Ovary (tissue), 10 donors: ENCODE measurements at places on chromosomes 12 and 14. TPM values are rescaled to one million over a fixed set of nuclear protein-coding genes. Genes with fewer than 3 reads are reported as not detected.
A peak's percentile ranks its signal among the peaks of the same experiment; 100 is the strongest.

GRCh38 chr12:7092229-7092985 is at the start of gene C1R:
Gene C1R, minus strand, starts transcription at chr12:7092445. Its CDS starts 57 bp downstream, at chr12:7092388.
- DNase-seq = peak; percentile 95

GRCh38 chr14:31895206-31895605 is 181.9 kb upstream of the ARHGAP5 start:
- DNase-seq = no peak

GRCh38 chr12:49868449-49868848 is 25.5 kb upstream of the BCDIN3D start:
- DNase-seq = peak; percentile 49

- DNase-seq = no peak
Observed at GRCh38 chr14:74219277-74220205, 19.7 kb upstream of the VSX2 start.

DNA sequence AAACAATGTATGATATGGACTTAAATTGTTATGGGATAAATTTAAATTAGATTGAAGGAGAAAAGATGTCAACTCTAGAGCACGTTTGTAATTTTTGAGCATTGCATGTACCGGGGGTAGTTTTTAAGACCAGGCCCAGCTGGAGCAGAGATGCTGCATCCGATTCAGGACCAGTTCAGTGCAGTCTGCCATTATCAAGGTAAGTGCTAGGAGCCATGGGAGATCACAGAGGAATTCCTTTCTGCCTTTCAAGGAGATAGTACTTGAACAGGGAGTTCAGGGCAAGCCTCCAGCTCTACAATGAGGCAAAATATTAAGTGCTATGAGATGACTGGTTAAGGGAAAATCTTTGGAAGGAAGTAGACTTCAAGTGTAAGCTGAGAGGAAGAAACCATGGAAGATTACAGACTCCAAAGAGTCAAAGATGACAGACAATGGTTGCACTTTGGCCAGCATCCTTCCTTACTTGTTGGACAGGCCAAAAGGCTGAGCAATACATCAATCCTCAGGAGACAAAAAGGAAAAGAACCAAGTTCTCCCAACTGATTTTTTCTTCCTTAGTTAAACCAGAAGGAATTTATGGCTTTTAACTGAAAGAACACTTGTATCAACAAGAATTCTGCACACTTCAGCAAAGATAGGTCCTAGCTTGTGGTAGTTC is 113.2 kb upstream of the HIF1A start:
- no peak for DNase-seq

DNA sequence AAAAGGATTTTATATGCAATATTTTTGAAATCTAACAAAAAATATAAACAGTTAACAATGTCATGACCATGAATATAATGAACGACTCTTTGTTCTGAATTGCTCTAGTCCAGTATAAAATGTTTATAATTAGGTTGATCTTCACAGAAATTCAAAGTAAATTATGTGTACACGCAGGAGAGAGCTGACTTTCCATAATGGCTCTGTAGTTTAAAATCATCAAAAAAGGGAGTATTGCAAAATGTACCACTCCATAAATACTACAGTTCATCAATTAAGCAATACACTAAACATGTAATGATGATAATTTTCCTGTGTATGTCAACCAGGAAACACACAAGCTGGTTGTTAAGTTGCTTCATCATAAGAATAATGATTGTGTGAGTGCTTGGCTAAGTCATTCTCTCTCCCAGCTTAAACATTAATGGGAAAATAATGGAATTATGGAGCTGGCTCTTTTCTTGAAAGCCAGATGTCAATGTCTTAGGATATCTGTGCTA is 189.5 kb upstream of the PLEKHG7 start:
- DNase-seq = no peak

GRCh38 chr12:100688451-100688864 is 106.1 kb upstream of the ANO4 start:
- no peak for DNase-seq

DNA sequence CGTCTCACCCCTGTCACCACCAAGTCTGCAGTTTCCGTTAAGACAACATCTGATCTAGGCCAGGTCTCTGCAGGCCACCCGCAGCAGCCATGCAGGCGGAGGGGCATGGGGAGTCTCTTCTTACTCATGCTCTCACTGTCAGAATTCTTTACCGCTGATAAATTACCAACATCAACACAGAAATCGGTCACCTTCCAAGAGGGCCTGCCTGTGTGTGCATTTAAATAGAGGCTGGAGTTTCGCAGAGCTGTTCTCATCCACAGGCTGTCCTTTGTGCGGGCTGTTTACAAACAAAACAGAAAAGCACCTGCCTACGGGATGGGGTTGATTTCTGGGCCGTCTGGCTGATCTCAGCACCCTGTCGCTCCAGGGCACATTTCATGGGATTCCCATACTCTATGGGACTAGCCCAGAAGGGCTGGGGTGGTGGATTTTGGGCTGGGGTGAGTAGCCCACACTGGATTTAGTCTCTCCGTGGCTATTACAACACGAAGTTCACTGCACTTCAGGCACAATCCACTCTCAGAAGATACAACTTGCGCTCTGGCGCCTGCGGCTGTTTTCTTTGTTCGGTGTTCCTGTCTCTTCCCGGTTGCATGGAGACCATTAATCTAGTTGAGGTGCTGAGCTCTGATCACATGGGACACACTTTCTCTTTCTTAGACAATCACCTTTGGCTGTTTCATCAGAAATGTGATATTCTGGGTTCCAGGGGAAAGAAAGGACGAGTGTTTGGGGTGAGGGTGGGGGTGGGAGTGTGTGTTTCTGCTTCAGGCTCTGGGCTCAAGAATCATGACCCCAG is 331.1 kb downstream of the GLT1D1 start:
- no peak for DNase-seq

DNA sequence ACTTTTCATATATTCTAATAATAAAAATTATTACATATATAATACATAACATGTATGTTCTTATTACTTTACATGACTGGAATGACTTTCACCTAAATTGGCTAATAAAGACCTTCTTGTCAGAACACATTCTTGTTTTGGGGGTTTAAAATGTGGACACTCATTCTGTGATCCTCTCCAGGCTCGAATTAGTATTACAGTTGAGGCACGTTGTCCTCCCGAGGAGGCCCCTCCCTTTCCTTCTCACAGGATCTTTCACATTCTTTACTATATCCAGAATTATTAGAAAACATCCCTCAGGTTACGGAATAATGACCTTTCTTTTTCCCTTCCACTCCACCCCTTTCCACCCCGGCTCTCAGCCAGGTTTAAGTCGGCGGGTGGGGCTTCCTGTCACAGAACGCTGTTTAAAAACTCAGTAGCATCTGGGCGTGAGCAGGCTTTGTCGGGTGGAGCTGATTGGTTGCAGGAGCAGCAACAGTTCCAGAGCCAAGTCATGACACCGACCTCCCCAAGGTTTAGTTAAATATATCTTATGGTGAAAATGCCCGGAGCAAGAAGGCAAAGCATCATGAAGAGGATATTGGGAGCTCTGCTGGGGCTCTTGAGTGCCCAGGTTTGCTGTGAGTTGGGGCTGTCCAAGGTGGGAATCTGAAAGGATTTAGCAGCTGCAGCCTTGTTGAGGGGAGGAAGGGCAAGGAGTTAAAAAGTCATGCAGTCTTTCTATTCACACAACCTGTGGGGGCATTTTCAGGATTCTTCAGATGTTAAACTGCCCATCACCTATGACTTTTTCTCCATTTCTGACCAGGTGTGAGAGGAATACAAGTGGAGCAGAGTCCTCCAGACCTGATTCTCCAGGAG is 396.7 kb upstream of the OR4E1 start:
- DNase-seq = no peak

RPL10L gene
- total RNA-seq = not detected

- DNase-seq = no peak
Observed at GRCh38 chr12:62299617-62300016, 39.4 kb downstream of the USP15 start.

DNA sequence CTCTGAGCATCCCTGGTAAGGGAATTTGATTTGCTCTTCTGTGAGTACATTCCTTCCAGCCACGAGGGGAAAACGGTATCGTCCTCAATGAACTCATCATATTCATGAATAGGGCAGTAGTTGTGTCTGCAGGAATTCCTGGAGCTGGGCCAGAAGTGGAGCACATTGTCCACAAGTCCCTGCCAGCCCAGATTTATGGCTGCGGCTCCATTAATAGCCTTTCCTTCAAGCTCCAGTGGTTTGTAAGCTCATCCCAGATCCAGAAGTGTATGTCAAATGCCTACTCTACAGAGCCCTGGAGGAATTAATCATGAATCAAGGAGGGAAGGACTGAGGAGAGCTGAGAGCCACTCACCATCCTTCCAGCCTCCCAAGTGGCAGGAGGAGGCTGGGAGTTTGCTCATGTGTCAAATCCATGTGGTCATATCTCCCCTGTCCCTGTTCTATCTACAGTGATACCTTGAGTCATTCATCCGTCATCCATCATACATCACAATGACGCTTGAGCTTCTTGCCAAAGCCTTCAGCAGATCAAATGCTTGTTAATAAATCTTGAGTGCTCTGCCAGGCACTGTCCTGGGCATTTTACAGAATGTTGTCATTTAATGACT is 65.5 kb downstream of the SVOP start:
- DNase-seq = no peak

GRCh38 chr14:58740379-58740935 is 102.7 kb downstream of the DACT1 start:
- peak; percentile 52 for DNase-seq

DNA sequence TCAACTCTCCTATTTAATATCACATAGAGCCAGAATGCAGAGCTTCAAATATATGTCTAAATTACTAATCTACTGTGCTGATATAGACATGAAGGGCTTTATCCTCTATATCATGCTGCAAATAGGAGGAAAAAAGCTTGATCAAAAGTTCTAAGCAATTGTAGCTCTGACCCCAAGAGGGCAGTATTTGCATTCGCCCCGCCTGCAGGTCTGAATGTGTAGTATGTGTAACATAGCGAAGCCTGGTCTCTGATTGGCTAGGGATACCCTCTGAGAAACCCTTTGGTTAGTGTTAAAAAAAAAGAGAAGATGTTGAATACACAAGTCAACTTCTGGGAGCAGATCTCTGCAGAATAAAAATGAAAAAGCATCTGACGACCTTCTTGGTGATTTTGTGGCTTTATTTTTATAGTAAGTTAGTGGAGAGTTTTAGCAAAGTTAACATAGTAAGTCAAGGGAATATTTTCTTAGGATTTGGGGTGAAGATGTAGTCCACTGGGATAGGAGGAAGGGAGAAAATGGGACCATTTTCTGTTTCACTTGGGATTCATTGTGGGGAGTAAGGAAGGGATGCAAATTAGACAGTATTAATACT is 151.6 kb upstream of the OR4E1 start:
- DNase-seq = no peak

SMARCC2 gene
- 172 TPM for total RNA-seq

SPX gene
- total RNA-seq = 1.1 TPM

GRCh38 chr12:57939291-57939690 is 2.1 kb upstream of the ATP23 start:
- no peak for DNase-seq

CLEC14A gene
- 7.6 TPM for total RNA-seq

GRCh38 chr14:38186216-38186615 is 21.5 kb upstream of the SSTR1 start:
- no peak for DNase-seq

KRT2 gene
- total RNA-seq = not detected

DNA sequence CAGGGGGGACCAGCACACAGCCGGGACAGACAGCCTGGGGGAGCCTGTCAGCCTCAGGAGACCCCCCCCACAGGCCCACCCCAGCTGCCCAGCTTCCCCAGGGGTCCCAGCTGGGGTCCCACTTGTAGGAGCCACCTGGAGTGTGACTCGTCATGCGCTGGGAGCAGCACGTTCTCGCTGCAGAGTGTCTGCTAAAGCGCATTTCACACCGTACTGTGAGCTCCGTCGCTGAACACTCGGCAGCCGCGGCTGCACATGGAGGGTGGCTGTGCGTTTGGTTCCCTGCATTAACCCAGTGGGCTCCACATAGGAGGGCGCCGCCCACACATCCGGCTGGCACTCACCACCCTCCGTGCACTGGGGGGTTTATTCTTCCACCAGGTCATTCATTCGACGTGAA is 56.7 kb downstream of the FBRSL1 start:
- DNase-seq = no peak

DNA sequence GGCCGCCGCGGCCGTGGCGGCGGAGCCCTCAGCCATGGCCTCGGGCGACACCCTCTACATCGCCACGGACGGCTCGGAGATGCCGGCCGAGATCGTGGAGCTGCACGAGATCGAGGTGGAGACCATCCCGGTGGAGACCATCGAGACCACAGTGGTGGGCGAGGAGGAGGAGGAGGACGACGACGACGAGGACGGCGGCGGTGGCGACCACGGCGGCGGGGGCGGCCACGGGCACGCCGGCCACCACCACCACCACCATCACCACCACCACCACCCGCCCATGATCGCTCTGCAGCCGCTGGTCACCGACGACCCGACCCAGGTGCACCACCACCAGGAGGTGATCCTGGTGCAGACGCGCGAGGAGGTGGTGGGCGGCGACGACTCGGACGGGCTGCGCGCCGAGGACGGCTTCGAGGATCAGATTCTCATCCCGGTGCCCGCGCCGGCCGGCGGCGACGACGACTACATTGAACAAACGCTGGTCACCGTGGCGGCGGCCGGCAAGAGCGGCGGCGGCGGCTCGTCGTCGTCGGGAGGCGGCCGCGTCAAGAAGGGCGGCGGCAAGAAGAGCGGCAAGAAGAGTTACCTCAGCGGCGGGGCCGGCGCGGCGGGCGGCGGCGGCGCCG is 381 bp downstream of the YY1 start:
- DNase-seq = peak; percentile 31

DNA sequence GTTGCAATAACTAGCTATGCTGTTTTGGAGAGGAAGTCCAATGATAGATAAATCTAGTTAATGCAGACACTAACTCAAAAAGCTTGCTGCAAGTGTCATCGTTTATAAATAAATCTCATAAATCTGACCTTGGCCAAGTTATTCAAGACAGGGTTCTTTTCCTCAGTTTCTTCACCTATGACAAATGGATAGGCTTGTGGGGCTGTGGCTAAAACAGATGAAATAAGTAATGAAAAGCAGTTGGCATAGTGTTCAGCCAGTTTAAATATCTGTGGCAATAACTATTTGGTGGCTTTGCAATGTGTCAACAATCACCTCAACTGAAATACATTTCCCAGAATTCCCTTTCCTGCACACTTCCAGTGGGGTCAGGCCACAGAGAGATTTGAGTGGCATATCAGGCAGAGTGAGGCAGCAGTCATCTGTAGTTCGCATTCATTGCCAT is 169.9 kb downstream of the DYRK2 start:
- DNase-seq = no peak

AICDA gene
- not detected for total RNA-seq

SMIM41 gene
- 4.0 TPM for total RNA-seq

NXPH4 gene
- 0.20 TPM for total RNA-seq

DNA sequence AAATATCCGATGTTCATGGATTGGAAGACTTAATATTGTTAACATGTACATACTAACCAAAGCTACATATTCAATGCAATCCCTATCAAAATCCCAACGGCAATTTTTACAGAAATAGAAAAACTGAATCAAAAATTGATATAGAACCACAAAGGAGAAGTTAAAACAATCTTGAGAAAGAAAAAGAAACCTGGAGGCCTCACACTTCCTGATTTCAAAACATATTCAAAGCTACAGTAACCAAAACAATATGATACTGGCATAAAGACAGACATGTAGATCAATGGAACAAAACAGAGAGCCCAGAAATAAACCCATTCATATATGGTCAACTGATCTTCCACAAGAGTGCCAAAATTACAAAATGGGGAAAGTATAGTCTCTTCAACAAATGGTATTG is 5.4 kb upstream of the PELI2 start:
- no peak for DNase-seq

- no peak for DNase-seq
Observed at GRCh38 chr14:95500772-95501401, 15.6 kb downstream of the SYNE3 start.
